GDM1 (cell line): ENCODE measurements at places on chromosomes 11 and 22.

- DNase-seq, result no peak
Measured at GRCh38 chr11:94809251-94809650, 41.1 kb downstream of the AMOTL1 start.

- DNase-seq, result no peak
Measured at GRCh38 chr11:125064070-125064469, 965 bp downstream of the SLC37A2 start.

- DNase-seq, result no peak
Measured at GRCh38 chr11:111788051-111788450, 21.9 kb upstream of the PPP2R1B start.

GRCh38 chr22:30004101-30004500 is 76.2 kb upstream of the HORMAD2 start:
- no peak for DNase-seq

DNA sequence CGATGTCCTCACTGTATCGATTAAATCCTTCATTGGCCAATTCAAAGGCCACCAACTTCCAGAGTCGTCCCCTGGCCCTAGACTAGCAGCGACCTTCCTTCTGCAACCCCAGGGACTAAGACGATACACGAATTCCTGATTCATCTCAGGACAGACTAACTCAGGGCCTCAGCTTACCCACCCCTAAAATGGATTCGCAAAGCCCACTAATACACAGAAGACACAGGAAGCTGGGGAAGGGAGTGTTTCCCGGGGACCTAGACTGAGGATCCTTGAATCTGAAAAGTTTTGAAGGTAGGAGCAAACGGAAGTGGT is 509 bp downstream of the LAMTOR1 start:
- DNase-seq, result no peak

DNA sequence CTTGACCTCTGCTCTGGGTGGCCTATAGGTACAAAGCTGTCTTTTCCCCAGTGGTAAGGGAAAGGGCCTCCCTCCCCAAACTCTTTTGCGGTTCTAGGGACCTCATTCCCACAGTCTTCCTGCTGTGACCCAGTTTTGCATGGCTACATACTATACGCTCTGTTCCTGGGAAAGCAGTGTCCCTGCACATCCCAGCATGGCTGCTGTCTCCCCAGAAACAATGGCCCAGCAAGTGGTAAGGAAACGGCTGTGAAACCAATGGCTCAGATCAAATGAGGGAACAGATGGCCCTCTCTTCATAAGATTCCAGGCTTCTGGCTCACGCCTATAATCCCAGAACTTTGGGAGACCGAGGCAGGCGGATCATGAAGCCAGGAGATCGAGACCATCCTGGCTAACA is 41.1 kb downstream of the RPL27A start:
- DNase-seq, result no peak

- peak; percentile 24 for DNase-seq
Measured at GRCh38 chr22:35660291-35661127, 12.3 kb downstream of the APOL6 start.

- no peak for DNase-seq
Measured at GRCh38 chr11:75212411-75212810, 28.2 kb upstream of the TPBGL start.

GRCh38 chr11:98099371-98099770 is 921.4 kb upstream of the CNTN5 start:
- DNase-seq, result no peak

DNA sequence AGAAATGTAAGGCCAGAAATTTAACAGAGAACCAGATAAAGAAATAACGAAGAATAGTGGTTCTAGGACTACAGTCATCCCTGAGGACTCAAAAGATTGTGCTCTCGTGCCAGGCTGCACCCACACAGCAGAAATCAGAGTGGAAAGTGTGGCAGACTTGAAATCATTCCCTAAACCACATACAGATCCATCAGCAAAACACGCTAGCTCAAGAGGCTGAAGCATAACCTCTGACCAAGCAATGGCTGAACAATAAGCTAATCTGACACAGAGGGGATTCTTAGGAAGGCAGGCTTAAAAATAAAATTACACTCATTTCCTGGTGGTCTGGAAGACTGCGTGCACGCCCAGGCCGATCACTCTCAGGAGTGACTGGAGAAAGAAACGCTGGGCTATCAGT is 19.0 kb downstream of the NCF4 start:
- DNase-seq, result no peak

- DNase-seq, result no peak
Measured at GRCh38 chr11:211741-212140, 4.2 kb downstream of the RIC8A start.

DNA sequence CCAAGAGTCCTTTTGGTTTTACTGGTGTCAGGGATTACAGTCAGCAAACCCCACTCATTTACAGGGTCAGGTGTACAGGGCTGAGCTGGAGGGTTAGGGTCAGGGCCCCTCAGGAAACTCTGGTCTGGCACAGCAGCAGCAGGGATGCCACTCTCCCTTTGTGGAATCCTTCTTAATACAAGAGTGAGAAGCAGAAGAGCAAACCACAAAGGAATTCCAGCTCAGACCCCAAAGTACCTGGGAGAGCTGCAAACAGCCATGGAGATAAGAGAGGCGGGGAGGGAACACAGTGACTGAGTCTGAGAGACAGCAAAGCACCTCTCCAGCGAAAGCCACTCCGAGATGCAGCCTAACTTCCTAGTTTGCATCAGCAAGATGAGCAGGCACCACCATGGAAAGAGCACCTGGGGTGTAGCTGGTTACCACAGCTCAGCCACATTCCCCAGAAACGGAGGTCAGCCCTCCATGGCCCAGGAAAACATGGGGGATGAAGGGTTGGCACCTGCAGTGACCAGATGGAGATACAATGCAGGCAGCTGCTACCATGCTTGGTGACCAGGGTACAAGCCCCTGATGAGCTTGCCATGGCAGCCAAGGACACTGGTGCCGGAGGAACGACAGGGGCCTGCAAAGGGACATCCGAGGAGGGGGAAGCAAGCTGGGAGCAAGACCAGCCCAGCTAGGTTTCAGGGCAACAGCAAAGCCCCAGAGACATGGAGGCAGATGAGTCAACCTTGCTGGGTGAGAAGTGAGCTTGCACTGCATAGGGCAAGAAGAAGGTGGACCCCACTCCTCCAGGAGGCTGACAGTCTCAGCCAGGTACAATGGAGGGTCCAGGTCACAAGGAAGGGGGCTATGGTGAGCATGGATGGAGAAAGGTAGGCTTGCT is 3.9 kb downstream of the BET1L start:
- DNase-seq, result no peak

GRCh38 chr11:41273908-41274307 is 185.5 kb downstream of the LRRC4C start:
- no peak for DNase-seq

- DNase-seq, result no peak
Measured at GRCh38 chr11:79052544-79052943, 388.3 kb downstream of the TENM4 start.

GRCh38 chr11:131904756-131905155 is 534.3 kb downstream of the NTM start:
- no peak for DNase-seq

GRCh38 chr11:47399860-47400767 is 8.3 kb upstream of the SLC39A13 start:
- peak; percentile 59 for DNase-seq

- DNase-seq, result no peak
Measured at GRCh38 chr11:65124480-65125196, 2.5 kb downstream of the MRPL49 start.

DNA sequence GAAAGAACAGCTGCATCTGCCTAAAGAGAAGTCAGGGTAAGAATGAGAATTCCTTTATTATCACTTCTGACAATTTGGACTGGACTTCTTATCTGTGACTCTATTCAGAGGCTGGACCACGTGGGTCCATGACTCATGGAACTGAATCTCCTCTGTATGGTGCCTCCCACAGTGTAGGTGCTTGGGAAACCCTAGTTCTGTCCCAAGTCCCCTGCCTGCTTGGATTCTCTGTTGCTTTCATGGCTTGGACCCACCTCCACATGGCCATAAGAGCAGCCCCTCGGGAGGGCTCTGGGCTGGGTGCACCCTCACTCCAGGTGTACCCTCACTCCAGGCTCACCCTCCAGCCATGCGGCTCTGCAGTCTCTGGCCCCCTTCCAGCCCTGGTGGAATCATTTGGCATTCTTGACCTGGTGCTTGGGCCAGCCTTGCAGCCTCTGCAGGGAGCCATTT is 153.4 kb downstream of the CACNA1I start:
- DNase-seq, result no peak

DNA sequence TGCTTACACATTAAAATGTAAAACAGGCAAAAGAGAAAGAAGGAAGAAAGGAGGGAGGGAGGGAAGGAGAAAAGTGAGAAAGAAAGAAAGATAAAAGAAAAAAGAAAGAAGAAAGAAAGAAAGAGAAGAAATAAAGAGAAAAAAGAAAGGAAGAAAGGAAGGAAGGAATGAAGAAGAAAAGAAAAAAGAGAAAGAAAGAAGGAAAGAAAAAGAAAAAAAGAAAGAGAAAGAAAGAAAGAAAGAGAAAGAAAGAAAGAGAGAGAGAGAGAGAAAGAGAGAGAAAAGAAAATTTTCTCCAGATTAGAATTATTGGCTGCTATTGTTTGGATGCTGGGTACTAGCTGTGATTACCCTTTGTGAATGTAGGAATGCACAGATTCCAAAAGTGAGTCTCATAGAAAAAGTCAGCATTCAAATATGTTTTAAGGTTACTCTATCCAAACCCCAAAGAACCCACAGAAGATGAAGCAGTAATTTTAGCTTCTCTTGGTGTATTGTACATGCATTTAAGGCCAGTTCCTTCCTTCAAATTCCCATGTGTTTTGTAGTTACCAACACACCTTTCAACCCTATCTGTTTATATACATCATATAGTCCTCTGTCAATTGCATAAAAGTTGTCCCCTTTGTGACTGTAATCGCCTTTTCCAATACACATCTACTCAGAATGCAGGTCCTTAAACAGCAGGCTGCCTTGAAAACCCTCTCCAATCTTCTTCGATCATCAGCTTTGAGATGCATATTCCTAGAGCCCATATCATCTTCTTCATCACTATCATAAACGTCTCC is 789 bp upstream of the FAM111A start:
- no peak for DNase-seq

GRCh38 chr11:86118253-86118652 is 49.4 kb upstream of the PICALM start:
- DNase-seq, result no peak

DNA sequence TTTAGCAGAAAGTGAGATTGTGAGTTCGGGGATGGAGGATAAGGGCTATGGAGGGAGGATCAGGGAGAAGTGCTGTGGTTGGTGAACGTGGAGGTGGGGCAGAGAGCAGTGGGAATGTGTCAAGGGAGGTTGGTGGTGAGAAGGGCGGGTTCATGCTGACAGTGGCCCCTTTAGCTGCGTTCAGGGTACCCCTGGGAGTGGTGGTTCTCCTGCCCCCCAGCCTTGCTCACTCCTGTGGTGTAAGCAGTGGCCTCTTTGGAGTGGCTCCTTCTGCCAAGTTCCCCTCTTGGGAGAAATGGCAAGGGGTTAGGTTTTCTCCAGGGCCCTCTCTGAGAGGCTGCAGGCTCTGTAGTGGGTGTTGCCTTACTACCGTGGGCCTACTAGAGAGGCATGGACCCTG is 16.1 kb upstream of the NECTIN1 start:
- DNase-seq, result no peak

DNA sequence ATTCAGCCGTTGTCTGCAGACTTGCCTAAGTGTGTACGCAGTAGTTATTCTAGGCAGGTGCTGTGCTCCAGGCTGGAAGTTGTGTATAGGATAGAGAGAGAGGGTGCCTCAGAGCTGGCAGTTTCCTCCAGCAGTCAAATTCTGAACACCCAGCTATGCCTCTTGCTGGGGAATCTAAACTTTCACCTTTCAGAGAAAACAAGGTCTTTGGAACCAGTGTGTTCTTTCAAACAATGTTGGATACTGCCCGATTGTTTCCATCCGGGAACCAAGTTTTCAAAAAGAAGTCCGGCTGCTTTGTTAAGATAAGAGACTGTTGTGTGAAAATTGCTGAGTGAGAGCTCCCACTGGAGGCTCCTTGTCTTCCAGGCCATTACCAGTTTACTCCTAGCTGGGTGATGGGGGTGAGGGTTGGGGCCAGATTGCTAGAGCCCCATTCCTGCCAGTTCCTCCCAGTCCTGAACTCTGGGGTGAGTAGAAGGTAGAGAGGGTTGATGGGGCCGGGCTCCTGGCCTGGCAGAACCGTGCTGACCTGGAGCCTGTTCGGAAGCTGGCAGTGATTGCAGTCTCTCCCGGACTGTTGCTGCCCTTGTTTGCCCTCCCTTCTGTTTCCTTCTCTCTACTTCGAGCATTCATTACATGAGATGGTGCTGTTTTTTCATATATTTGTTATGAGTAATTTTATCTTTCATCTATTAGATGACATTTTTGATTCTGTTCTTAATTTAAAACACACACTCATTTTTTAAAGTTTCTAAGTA is 150.2 kb downstream of the TEAD1 start:
- no peak for DNase-seq

DNA sequence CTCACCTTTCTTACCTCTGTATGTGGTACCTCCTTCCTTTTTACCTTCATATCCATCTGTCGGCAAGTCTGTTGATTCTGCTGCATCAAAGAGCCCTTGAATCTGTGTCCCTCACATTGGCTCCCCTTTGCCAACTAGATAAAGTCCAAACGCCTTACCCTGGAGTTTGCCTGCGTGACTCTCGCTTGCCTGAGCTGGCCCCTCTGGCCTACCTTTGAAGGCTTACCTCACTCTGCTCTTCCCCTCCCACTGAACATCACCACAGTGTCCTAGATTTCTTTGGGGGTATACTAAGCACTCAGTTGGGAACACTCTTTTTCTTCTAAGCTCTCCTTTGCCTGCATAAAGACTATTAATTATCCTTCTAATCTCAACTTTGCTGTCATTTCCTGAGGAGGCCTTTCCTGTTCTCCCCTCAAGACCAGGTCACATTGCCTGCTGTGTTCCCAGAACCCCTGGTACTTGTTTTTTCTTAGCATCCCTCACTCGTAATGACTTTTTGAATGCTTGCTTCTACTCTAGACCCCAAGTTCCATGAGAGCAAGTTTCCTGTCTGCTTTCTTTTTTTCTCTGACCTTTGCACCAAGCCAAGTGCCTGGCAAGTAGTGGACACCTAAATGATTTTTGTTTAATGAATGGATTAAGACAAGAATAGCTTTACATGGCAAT is 67.8 kb upstream of the ADORA2A start:
- no peak for DNase-seq

GRCh38 chr11:131998020-131998419 is 627.6 kb downstream of the NTM start:
- no peak for DNase-seq

DNA sequence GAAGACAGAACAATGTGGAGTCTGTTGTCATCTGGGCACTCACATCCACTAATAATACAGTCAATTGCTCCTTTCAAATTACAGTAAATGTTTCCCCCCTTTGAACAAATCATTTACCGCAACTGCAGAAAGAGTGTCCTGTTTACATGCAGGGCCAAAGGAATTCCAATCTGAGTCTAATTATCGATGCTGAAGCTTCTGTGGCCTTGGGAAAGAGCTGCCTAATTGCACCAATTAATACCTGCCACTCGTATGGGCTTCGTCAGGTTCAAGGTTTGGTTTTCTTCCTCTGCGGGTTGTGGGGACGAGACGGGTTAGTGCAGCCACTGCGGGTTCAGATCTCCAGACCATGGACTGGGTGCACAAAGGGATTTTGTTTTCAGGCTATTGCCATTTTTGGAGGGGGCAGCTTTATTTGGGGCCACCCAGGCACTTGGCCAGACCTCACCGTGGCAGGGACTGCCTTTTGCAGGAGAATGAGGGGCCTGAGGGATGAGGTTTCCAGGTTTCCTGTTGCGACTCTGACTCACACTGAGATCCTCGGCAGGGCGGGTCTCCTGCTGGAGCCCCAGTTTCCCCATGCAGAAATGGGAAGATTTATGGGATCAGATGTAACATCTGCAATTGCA is 147.6 kb downstream of the MIAT start:
- no peak for DNase-seq

GRCh38 chr22:48098921-48099245 is 1336.4 kb downstream of the TBC1D22A start:
- no peak for DNase-seq

GRCh38 chr22:26708256-26709009 is 51.0 kb downstream of the MIAT start:
- no peak for DNase-seq
